ENCODE measurements at places on chromosomes 4 and X.

DNA sequence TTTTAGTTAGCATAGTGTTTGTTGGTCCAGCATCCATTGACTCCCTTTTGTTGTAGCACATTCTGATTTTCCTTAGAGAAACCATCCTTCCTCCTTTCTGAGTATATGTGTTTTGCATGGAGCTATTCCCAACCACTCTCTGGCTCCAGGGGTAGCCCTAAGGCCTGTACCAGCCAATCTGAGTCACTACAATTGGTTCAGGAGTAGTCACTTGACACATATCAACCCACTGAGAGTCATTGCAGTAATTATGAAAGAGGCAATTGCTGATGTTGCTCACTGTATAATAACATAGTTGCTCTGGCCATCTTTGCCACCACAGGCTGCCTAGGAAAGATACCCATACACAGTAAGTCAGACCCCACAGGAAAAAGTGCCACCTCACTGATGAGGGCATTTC lies 71.2 kb upstream of the GRID2 start:
- no peaks in the 10 kb centered on the region for H3K36me3 ChIP-seq
- no peak overlapping the region for H3K27ac ChIP-seq
- no peaks in the 10 kb centered on the region for H3K4me1 ChIP-seq
- no peak overlapping the region for H3K4me3 ChIP-seq
- no peak for DNase-seq
- no peaks in the 10 kb centered on the region for H3K27me3 ChIP-seq

DNA sequence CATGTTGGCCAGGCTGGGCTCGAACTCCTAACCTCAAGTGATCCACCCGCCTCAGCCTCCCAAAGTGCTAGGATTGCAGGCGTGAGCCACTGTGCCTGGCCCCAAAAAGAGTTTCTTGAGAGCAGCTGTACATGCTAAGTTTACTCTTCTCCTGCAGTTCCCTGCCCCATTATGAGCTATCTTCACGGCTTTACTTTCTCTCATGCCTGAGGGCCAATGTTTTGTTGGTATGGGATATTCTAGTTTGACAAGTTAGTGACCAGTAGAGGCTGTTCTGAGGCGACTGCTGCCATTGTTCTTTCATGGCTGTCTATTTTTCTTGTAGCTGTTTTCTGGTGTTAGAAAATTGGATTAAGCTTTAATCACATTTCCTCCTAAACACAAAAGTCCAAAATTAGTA lies 78.0 kb upstream of the STX18 start:
- peaks cover 5% of the 10 kb centered on the region for H3K4me1 ChIP-seq
- H3K4me3 ChIP-seq: no peak overlapping the region
- H3K27ac ChIP-seq: no peak overlapping the region
- H3K27me3 ChIP-seq: no peaks in the 10 kb centered on the region
- peaks cover 2% of the 10 kb centered on the region for H3K36me3 ChIP-seq

GRCh38 chr4:114807759-114808404 lies 209.3 kb downstream of the UGT8 start:
- H3K4me3 ChIP-seq: no peak overlapping the region
- H3K27me3 ChIP-seq: peaks cover 5% of the 10 kb centered on the region

GRCh38 chrX:155962906-155963305 lies 34.6 kb upstream of the IL9R start:
- H3K27ac ChIP-seq: no peak overlapping the region
- DNase-seq: no peak
- no peak overlapping the region for H3K4me3 ChIP-seq
- no peaks in the 10 kb centered on the region for H3K4me1 ChIP-seq
- H3K36me3 ChIP-seq: no peaks in the 10 kb centered on the region

DNA sequence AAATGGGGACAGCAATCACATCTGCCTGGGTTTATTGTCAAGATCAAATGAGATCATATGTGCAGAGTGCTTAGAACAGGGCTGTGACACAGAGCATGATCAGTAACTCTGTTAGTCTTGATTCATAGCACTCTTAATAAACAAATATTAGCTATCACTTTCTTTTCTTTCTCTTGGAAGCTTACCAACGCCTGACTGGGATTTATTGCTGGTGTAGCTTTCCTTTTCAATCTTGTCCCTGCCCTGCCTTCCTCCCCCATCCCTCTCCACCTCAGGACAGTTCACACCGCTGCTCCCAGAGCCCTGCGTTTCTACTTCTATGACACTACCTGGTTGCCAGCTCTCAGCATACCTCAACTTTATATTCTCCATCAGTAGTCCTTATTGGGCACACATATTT lies 120.7 kb downstream of the LDB2 start:
- H3K27me3 ChIP-seq: peaks cover 1% of the 10 kb centered on the region
- no peak for DNase-seq
- no peaks in the 10 kb centered on the region for H3K4me1 ChIP-seq
- no peaks in the 10 kb centered on the region for H3K36me3 ChIP-seq

DNA sequence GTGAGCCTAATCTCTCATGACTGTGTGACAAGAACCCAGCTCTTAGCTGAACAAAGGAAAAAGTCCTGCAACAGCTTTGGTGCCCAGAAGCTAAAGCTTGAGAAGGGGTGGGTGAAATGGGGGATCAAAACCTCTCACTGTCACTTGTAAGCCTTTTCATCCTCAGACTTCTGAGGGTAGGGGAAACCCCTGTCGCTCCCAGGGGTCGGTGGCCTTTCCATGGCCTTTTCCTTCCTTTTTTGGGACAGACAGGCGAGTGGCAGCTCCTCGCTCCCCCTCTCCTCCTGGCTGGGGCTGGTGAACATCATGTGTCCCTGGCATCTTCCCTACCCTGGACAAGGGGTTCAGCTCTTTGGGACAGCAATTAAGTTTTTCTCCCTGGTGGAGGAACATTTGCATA lies 78.2 kb downstream of the FAM47A start:
- H3K36me3 ChIP-seq: no peaks in the 10 kb centered on the region
- DNase-seq: no peak
- H3K27ac ChIP-seq: no peak overlapping the region
- H3K4me3 ChIP-seq: no peak overlapping the region
- no peaks in the 10 kb centered on the region for H3K27me3 ChIP-seq

- no peaks in the 10 kb centered on the region for H3K27me3 ChIP-seq
- H3K36me3 ChIP-seq: no peaks in the 10 kb centered on the region
- H3K27ac ChIP-seq: no peak overlapping the region
- no peak for DNase-seq
- H3K4me3 ChIP-seq: no peak overlapping the region
- peaks cover 2% of the 10 kb centered on the region for H3K4me1 ChIP-seq
Observed at GRCh38 chr4:180423712-180424057, 1819.5 kb upstream of the TENM3 start.

- no peak for DNase-seq
- H3K36me3 ChIP-seq: no peaks in the 10 kb centered on the region
- H3K4me3 ChIP-seq: no peak overlapping the region
- H3K27ac ChIP-seq: no peak overlapping the region
- H3K4me1 ChIP-seq: peaks cover 13% of the 10 kb centered on the region
Observed at GRCh38 chrX:109857584-109858228, 124.6 kb upstream of the ACSL4 start.

GRCh38 chrX:26747877-26748276 lies 531.9 kb downstream of the MAGEB5 start:
- H3K36me3 ChIP-seq: no peaks in the 10 kb centered on the region
- H3K27me3 ChIP-seq: no peaks in the 10 kb centered on the region
- no peak for DNase-seq
- H3K4me1 ChIP-seq: no peaks in the 10 kb centered on the region
- no peak overlapping the region for H3K27ac ChIP-seq

GRCh38 chr4:171017593-171017992 lies 795.6 kb upstream of the GALNTL6 start:
- H3K27me3 ChIP-seq: no peaks in the 10 kb centered on the region
- H3K4me3 ChIP-seq: no peak overlapping the region
- H3K27ac ChIP-seq: no peak overlapping the region

- peaks cover 39% of the 10 kb centered on the region for H3K36me3 ChIP-seq
- DNase-seq: no peak
Observed at GRCh38 chr4:26076896-26077295, 162.9 kb downstream of the SMIM20 start.

DNA sequence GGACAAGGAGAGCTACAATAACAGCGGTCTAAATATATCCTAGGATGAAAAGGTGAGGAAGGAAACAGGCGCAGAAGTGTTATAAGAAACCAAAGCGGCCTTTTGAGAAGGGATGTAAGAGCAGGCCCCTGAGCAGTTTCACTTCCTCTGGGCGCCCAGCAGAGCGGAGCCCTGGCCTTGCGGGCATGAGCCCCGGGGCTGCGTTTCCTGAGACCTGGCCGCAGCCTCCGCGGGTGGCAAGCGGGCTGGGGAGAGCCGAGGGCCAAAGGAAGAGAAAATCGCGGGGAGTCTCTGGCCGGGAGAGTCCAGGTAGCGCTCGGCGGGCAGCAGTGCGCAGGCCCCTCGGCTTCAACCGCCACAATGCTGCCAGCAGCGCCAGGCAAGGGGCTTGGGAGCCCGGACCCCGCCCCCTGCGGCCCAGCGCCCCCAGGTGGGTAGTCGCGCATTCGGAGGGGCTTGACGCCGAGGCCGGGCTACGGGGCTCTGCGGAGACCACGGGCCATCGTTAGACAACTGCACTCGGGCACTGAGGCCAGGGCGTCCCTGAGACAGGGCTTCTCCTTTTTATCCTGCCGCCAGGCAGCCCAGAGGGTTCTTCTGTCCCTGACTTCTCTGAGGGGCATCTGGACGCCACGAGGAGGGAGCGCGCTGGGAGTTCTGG lies at the start of gene BANK1:
Gene BANK1, plus strand, starts transcription at position 210 of the 661 bp plus-strand sequence. Its CDS starts 151 bp downstream, at position 361.
- peak within 1 kb of the TSS; percentile 82 for H3K4me3 ChIP-seq
- peak within 1 kb of the TSS; percentile 86 for H3K27ac ChIP-seq
- DNase-seq: peak; percentile 56
- H3K36me3 ChIP-seq: no peaks in the 10 kb centered on the region
- H3K27me3 ChIP-seq: peaks cover 32% of the 10 kb centered on the region

- H3K4me3 ChIP-seq: no peak overlapping the region
- no peak overlapping the region for H3K27ac ChIP-seq
- H3K4me1 ChIP-seq: no peaks in the 10 kb centered on the region
- no peaks in the 10 kb centered on the region for H3K36me3 ChIP-seq
- no peak for DNase-seq
Observed at GRCh38 chr4:184103527-184104264, 114.0 kb downstream of the ENPP6 start.

- H3K36me3 ChIP-seq: no peaks in the 10 kb centered on the region
- no peak overlapping the region for H3K4me3 ChIP-seq
- peaks cover 2% of the 10 kb centered on the region for H3K4me1 ChIP-seq
- no peak for DNase-seq
- H3K27me3 ChIP-seq: peaks cover 20% of the 10 kb centered on the region
- no peak overlapping the region for H3K27ac ChIP-seq
Observed at GRCh38 chr4:26050212-26050643, 136.2 kb downstream of the SMIM20 start.

DNA sequence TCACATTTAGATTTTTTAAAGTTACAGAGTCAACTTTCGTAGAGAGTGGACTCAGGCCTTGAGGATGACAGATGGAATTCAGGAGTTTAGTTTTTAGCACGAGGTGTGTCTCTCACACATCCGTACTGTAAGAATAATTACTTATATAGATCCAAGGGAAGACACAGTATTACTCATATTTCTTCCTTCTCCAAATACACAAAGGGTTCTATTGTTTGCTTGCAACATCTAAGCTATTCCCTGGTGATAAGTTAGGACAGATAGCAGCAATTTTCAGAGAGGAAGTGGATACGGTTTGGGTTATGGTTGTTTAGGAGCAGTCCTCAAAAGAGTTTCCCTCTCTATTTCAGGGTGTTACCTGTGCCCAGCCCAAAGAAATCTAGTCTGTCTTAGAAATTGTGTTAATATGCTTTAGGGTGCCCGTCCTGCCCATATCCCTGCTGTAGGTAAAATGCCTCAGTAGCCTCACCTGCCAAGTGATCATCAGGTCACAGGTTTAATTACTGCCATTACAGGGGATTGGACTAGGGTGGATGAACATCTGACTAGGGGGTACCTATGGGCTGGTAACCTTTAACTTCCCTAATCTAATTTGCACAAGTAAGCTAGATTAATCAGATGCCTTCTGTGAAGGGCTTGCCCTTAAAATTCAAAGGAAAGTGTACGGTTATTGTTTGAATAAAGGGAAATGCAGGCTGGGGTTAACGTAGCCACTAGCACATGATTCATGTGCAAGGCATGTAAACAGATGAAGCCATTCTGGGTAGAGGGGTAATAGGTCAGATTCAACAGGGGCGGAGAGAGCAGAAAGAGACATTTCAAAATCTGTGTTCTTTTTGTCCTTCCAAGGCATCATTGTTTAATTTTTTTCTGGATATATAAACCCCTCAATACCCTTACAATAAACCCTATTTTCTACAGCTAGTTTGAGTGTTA lies 8.7 kb upstream of the PPP3CA start:
- H3K36me3 ChIP-seq: no peaks in the 10 kb centered on the region
- peaks cover 6% of the 10 kb centered on the region for H3K27me3 ChIP-seq
- H3K4me3 ChIP-seq: no peak overlapping the region
- DNase-seq: no peak

DNA sequence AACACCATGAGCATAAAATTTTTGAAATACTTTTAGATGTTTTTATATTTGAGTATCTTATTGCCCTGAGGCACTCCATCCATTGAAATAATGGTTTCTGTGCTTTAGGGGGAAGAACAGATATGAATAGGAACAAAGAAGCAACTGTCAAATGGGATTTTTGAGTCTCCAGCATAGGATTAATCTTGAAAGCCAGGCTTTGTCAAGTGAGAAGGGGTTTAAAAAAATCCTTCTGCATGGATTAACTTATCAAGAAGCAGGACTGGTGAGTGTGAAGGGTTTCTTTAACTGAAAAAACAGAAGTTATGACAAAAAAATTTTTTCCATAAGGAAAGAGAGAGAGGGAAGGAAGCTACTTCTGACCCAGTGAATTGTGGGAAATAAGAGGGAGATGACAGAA lies 7.6 kb upstream of the NUDT9 start:
- no peak overlapping the region for H3K27ac ChIP-seq
- no peaks in the 10 kb centered on the region for H3K4me1 ChIP-seq
- peaks cover 2% of the 10 kb centered on the region for H3K27me3 ChIP-seq
- H3K36me3 ChIP-seq: no peaks in the 10 kb centered on the region

- H3K36me3 ChIP-seq: peaks cover 19% of the 10 kb centered on the region
- H3K4me1 ChIP-seq: peaks cover 12% of the 10 kb centered on the region
- H3K4me3 ChIP-seq: no peak overlapping the region
- H3K27ac ChIP-seq: no peak overlapping the region
Observed at GRCh38 chr4:113555868-113556267, 205.7 kb downstream of the CAMK2D start.

- peaks cover 46% of the 10 kb centered on the region for H3K4me1 ChIP-seq
- no peak overlapping the region for H3K4me3 ChIP-seq
- peaks cover 20% of the 10 kb centered on the region for H3K36me3 ChIP-seq
- H3K27me3 ChIP-seq: peaks cover 3% of the 10 kb centered on the region
Observed at GRCh38 chr4:25162566-25162965, 2.3 kb upstream of the SEPSECS start.

DNA sequence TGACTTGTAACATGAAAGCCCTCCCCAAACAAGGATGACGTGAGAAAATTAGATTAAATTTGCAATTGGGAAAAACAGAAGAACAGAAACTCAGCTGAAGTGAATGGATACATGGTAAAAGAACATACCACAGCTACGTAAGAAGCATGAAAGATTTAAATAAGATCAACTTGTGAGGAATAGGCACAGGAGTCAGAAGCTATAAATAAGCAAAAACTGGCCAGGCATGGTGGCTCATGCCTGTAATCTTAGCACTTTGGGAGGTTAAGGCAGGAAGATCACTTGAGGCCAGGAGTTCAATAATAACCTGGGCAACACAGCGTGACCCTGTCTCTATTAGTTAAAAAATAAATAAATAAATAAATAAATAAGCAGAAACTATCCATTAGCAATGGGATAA lies 33.6 kb upstream of the ZCCHC13 start:
- H3K4me3 ChIP-seq: no peak overlapping the region
- H3K27me3 ChIP-seq: no peaks in the 10 kb centered on the region
- peaks cover 25% of the 10 kb centered on the region for H3K36me3 ChIP-seq
- DNase-seq: no peak
- H3K27ac ChIP-seq: no peak overlapping the region
- H3K4me1 ChIP-seq: no peaks in the 10 kb centered on the region
